ENCODE measurements at places on chromosomes 5 and 9.
A peak's percentile ranks its signal among the peaks of the same experiment; 100 is the strongest.

- no peak for DNase-seq
These were observed 68.1 kb downstream of the RNF38 start for GRCh38 chr9:36332006-36332405.

GRCh38 chr5:54828151-54828550, 157.2 kb downstream of the ESM1 start:
- no peak for DNase-seq

DNA sequence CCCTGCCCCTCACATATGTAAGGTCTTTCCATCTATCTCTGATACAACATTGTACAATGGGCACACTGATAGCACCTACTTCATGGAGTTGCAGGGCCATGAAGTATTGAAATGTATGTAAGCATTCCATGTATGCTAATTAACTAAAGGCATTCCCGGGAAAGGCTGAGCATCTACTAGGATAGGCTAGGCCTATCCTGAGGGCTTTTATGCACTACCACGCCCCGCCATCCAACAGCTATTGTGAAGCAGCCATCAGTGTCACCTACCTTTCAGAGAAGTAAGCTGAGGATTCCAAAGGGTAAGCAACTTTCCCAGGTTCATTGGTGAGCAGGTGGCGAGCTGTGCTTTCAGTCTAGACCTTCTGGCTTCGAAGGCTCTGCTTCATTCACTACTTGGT, 47.6 kb downstream of the NSG2 start:
- no peak for DNase-seq

DNA sequence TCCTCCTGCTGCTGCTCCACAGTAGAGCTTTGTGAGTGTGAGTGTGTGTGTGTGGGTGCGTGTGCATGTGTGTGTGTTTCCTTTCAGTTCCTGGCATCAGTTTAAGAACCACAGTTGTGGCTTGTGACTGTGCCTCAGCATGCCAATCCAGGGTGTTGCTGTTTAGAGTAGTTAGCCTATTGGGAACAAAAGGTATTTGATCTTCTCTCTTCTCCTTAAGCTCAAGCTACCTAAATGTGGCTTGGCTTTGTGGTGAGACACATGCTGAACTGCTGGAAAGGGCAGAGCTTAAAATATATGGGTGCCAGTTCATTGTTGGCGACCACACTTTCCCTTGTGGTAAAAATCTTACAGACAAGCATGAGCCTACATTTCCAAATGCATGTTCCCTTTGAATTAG, 116.6 kb upstream of the BNC2 start:
- DNase-seq, result no peak

- no peak for DNase-seq
These were observed 94.0 kb downstream of the RCL1 start for GRCh38 chr9:4886698-4887097.

GRCh38 chr5:72503888-72504491, 3.2 kb downstream of the ZNF366 start:
- DNase-seq, result no peak

DNA sequence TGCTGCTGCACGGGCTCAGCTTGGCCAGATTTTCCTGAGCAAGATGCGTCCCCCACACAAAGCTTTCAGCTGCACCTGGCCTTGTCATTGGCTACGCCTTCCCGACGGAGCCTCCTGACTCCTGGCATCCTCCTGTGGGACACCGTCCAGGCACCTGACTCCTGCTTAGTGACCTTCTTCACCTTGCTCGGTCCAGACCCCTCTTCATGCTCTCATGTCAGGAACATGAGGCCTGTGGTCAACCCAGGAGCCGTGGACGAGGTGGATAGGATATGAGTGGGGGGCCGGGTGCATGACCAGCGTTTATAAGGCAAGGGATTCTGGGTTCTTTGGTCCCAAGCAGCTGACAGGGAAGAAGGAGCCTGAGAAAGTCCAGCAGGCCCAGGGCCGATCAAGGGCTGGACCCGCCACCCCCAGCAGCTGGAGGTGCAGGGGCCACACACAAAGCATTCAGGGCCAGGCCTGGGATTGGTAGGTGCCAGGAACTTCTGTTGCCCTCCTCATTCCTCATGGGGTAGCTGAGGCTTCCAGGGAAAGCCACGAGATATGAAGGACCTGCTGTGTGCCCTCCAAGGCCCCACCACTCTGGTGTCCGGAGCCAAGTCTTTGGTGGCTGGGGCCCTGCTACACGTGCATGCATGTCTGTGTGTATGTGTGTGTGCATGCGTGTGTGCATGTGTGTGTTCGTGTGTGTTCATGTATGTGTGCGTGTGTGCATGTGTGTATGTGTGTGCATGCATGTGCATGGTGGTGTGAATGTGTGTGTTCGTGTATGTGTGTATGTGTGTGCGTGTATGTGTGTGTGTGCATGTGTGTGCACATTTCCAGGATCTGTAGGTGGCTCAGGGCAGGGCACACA, 34.9 kb downstream of the SLC6A3 start:
- DNase-seq, result no peak

DNA sequence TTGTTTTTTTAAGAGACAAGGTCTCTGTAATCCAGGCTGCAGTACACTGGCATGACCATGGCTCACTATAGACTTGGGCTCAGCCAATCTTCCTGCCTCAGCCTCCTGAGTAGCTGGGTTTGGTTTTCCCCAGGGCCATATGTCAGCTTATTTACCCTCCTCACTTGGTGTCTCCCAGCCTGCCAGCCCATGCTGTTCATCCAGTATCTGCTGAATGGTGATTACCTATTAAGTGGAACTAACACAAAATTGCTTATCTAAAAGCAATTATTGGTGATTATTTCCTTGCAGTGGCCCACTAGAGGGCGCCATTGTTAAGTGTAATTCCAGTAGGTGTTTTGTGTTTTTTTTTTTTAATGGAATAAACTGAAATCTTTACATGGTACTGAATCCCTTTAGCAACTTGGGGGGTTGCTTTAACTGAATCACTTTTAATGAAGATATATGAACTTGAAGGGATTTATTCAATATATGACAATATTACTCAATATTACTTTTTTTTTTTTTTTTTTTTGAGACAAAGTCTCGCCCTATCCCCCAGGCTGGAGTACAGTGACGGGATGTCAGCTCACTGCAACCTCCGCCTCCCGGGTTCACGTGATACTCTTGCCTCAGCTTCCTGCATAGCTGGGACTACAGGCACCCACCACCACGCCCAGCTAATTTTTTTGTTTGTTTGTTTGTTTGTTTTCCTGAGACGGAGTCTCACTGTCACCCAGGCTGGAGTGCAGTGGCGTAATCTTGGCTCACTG, 13.8 kb downstream of the EXOSC2 start:
- peak; percentile 32 for DNase-seq

- no peak for DNase-seq
These were observed 1.4 kb upstream of the SPATA6L start for GRCh38 chr9:4667681-4668080.

DNA sequence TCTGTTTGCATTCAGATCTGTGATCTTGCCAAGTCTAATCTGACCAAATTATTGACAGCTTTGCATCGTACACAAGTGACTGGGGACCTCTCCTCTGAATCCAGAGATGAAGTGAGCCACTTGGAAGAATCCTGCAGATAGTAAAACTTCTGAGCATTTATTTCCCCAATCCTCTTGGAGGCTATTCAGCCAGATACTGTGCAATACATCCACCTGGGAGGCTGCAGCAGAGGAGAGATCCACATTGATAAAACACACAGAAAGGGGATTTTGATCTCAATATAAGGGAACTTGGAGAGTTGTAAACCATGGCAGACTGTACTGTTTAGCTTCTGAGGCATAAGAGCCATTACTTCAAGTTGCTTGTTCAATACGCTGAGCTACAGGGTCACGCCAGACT, 654.6 kb downstream of the MTRR start:
- DNase-seq, result no peak

GRCh38 chr5:126376443-126376842, 46.8 kb upstream of the GRAMD2B start:
- no peak for DNase-seq

- DNase-seq, result no peak
These were observed 134.8 kb upstream of the MSX2 start for GRCh38 chr5:174589599-174589998.

GRCh38 chr9:114169029-114169951, 14.0 kb downstream of the COL27A1 start:
- DNase-seq, result no peak

- no peak for DNase-seq
These were observed 27.5 kb downstream of the PHF2 start for GRCh38 chr9:93603906-93604326.

DNA sequence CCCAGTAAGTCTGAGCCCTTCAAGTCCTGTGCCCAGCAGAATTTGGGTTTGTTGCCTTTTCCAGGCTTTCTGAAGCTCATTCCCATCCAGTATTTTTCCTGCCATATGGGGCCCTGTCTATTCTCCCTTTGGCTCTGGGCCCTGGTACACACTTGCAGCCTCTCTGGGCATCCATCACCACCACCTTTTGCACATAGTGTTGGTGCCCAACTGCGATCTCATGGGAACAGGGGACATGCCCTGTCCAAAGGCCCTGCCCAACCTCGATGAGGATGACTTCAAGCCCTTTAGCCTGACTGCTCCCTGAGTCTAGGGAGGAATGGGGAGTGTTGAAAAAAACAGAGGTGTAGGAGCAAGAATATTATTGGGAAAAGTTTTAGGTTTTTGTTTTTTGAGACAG, 11.5 kb downstream of the RGS3 start:
- DNase-seq, result no peak

- DNase-seq, result no peak
These were observed 30.2 kb downstream of the MAML1 start for GRCh38 chr5:179762781-179763176.

DNA sequence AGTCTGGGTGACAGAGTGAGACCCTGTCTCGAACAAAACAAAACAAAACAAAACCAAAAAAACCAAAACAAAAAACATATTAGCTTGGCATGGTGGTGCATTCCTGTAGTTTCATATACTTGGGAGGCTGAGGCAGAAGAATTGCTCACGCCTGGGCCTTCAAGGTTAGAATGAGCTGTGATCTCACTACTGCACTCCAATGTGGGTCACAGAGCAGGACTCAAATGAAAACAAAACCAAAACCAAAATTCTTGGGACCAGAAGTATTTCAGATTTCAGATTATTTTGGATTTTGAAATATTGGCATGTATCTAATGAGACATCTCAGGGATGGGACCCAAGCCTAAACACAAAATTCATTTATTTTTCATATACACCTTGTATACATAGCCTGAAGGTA, 80.2 kb downstream of the TMC1 start:
- DNase-seq, result no peak

GRCh38 chr9:10168241-10168640, 444.6 kb downstream of the PTPRD start:
- DNase-seq, result peak; percentile 93

DNA sequence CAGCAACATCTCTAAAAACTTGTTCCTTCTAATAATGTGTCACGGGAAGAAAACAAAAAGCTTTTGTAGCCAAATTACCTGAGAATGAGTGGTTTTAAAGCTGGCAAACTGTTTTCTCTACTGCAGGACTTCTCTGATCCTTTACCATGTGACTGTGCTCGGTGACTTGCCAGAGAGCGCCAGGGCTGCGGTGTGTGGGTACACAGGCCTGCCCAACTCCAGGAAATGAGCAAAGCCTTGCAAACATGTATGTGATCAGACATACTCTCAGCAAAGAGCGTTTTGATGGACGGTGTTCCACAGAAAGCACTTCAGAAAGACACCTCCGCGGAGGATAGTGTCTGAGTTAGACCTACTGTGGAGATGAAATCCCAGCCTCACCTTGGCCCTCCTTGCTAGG, 157.3 kb downstream of the SPOCK1 start:
- DNase-seq, result no peak

- DNase-seq, result no peak
These were observed 493.7 kb downstream of the ZNF608 start for GRCh38 chr5:124252747-124253146.

GRCh38 chr9:76216161-76216649, 178.0 kb downstream of the RFK start:
- DNase-seq, result no peak

- DNase-seq, result no peak
These were observed 28.5 kb downstream of the DPYSL3 start for GRCh38 chr5:147481376-147481775.

Measured in NCI-H1092 (cell line).